NCI-H1694 (cell line): ENCODE measurements at places on chromosomes 11 and 22.

DNA sequence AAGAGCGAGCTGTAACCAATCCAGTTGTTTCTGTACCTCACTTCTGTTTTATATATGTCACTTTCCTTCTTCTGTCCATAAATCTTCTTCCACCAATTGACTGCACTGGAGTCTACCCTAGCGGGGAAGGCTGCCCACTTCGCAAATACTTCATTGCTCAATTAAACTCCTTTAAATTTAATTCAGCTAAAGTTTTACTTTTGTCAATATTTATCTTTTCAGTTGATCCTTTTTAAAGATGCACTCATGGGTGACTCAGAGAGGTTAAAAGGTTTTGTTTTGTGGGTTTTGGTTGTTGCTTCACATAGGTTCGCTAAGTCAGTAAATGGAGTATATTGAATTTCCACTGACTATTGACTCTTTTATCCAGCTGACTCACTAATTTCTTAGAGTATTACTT lies 597.2 kb downstream of the DLG2 start:
- DNase-seq = no peak

DNA sequence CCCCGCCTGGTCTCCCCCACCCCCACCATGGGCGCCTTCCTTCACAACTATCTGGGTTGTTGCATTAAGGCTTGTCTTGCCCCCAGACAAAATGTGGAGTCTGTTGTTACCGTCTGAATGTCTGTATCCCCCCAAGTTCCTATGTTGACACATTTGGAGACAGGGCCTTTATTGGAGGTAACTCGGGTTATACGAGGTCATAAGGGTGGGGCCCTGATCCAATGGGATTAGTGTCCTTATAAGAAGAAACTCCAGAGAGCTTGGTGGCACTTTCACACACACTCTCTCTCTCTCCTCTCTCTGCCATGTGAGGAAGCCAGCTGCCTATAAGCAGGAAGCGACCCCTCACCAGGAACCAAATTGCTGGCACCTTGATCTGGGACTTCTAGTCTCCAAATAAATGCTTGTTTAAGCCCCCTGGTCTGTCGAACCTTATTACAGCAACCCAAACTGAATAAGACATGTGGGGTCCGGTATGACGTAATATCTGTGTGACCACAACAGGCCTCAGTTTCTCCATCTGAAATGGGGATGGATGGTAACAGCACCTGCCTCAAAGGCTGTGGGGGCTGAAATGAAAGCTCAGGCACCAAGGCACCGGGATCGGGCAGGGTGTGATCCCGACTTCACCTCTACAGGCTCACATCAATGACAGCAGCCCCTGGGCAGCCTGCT lies 222.3 kb downstream of the CTTN start:
- DNase-seq = no peak

- DNase-seq = no peak
Observed at GRCh38 chr22:27576815-27577573, 224.6 kb downstream of the MN1 start.

GRCh38 chr11:2589538-2589934 lies 110.3 kb downstream of the KCNQ1OT1 start:
- DNase-seq = no peak

GRCh38 chr11:5380740-5381342 lies 2.8 kb upstream of the OR51M1 start:
- DNase-seq = no peak
